Osteoblast (primary cell): ENCODE measurements at places on chromosomes 7 and 10.

DNA sequence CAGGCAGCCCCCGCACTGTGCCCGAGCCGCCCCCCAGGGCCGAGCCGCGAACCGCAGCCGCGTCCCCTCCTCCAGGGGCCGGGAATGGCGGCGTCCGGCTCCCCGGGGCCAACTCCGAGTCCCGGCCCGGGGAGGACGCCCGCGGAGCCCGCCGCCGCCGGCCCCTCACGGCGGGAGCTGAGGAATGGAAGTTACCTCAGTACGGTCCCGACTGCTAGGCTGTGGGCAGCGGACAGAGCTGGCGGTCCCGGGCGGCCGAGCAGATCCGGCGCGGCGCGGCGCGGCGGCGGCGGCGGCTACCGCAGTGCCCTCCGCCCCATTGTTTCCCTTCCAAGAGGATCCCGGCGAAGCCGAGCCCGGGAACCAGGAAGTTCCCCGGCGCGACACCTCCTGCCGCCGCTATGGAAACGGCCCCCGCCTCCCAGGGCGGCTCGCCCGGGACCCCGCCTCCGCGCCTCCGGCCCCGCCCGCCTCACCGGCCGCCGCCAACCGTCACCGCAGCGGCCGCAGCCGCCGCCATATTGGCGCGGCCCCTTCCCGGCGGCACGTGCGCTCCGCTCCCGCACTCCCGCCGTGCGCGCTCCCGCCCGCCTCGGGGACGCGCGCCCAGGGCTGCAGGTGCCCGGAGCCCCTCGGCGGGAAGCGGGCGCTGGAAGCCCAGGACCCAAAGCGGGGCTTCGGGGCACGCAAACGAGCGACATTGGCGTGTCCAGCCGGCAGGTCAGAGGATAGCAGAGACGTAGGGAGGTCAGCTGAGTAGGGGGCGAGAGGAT is at the start of gene USP6NL:
Gene USP6NL, minus strand, starts transcription at position 403 of the 773 bp plus-strand sequence. CDS start 14,016 bp downstream, outside the sequence.
- DNase-seq, result peak; percentile 98

DNA sequence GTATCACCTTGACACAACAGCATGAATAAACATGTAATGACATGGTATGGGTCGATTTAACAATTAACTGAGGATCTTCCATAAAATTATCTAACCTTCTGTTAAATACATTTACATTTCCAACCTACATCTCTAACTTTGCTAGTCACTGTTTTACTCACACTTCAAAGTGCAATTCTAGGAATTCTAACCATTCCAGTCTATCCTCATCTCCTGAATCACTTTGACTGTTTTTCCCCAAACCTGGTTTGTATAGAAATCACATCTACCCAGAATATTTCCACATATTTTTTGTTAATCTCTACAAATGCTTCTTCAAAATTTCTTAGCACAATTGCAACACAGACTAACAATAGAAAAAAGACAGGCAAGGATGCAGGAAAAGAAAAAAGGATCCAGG is 6.2 kb downstream of the ABI1 start:
- no peak for DNase-seq

DNA sequence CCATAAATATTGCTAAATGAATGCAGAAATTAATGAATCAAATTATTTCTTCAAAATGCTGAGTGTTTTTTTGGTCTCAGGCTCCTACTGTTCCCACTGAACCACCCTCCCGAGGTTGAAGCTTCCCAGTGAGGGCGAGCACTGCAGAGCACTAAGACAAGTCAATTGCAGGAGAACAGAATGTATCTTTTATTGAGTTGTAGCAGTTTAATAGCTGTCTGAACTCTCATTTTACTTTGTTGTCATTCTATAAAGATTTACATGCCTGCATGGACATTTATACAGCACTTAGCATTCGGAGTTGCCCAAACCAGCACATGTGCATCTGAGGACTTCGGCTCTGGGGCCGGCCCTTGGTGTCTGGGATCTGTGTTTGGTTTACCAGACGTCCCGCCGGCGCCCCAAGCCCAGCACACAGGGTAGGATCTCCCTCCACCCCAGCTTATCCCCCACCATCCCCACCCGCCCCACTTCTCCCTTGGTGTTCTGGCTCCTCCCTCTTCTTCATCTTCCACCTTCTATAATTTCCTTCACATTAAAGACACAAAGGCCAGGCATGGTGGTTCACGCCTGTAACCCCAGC is 211.0 kb upstream of the SH2B2 start:
- no peak for DNase-seq

GRCh38 chr10:6637053-6637452 is 57.0 kb upstream of the PRKCQ start:
- DNase-seq, result no peak

GRCh38 chr7:114986190-114987180 is 64.6 kb downstream of the MDFIC start:
- DNase-seq, result no peak

DNA sequence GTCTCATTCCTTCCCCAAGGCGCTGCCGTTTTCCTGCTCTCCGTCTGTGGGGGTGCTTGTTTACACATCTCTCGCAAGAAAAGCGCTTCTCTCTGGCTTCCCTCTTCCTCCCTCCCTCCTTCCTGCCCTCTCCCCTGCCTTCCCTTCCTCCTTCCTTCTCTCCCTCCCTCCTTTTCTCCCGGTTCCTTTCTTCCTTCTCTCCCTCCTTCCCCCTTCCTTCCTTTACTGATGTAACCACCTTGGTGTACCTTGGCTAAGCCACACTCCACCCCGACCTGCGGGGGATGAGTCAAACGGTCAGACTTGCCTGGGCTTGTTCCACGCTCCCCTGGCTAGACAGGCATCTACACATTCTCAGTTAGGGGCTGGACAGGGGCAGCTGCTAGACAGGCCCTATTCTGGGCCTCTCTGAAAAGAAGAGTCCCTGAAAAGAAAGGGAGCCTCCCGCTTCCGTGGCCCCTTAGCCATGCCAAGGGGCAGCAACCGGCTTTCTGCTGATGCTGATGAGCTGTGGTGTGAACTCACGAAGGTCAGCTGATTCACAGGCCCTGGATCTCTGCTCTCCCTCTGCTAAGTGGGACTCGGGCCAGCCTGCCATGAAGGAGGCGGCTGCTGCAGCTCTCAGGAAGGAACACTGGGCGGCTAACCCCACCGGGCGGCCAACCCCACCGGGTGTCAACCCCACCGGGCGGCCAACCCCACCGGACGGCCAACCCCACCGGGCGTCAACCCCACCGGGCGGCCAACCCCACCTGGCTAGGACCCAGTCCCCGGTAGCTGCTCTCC is 216.8 kb downstream of the TCERG1L start:
- DNase-seq, result peak; percentile 32

DNA sequence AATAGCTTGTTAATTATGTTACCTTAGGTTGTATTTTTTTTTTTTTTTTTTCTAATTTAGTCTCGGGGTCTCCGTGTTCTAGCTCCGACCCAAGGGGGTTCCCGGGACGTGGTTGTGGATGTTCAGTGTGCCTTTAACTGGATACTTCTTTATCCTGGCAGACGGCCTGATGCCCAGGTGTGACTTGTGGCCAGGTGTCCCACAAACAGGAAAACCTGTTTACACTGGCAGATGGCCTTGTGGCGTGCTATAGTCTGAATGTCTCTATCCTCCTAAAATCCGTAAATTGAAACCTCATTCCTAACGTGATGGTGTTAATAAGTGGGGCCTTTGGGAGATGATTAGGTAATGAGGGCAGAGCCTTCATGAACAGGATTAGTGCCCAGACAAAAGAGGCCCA is 546.4 kb upstream of the C7orf33 start:
- DNase-seq, result no peak

DNA sequence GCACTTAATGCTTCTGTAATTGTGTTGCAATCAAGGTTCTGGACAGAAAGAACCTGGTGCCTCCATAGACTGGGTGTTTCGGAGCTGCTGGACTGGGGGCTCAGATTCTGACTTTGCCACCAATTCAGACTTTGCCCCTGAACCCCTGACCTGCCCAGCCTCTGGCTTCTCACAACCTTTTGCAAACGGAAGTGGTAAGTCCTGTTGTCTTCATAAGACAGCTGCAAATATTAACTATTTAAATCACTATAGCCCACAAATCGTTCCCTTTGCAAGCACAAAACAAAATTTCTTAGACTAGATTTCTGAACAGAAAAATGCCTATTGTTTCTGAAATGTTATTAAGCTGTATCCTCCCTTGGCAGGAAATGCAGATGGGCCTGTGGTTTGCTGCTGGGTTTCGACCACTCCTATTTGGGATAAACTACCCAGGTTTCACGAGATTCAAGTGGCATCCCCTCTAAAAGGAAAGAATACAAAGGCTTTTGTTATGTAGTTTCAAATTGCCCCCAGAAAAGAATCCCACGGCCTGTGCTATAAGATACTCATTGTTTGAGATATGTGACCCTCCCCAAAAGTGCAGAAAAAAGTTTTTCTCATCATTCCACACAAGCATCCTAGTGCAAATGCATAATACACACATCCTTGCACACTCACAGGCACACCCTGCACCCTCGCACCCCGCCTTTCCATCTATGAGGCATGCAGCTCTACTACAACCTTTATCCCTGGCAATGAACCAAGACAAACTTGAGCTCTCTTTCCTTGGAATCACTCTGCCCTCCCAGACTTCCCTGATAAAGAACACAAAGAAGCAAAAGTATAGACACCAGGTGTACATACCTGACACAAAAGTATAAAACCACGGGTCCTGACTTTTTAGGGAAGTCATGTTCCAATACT is 209.1 kb downstream of the PRPF18 start:
- no peak for DNase-seq

- no peak for DNase-seq
These were observed 59.2 kb upstream of the OIT3 start for GRCh38 chr10:72834183-72834825.

GRCh38 chr7:48899932-48900331 is 24.4 kb upstream of the CDC14C start:
- DNase-seq, result no peak
